ENCODE measurements at places on chromosomes 3 and 15.

DNA sequence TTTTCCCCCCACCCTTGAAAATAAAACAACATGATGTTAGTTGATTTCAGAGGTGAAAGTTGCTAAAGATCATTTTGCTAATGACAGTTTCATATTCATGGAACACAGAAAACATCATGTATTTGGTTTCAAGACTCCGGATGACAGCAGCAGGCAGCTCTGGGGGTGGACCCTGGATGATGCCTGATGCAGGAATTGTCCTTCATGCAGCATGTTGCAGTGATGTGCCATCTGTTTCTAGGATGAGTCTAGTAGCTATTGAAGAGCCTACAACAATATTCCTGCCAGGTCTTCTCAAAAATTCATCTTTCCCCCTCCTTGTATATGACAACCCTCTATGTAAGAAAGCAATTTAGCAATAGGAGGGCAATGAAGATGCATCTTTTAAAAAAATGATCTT, 108.3 kb downstream of the SV2B start:
- DNase-seq = no peak

- peak; percentile 43 for DNase-seq
Observed at GRCh38 chr15:99076555-99077308, 28.1 kb upstream of the SYNM start.

DNA sequence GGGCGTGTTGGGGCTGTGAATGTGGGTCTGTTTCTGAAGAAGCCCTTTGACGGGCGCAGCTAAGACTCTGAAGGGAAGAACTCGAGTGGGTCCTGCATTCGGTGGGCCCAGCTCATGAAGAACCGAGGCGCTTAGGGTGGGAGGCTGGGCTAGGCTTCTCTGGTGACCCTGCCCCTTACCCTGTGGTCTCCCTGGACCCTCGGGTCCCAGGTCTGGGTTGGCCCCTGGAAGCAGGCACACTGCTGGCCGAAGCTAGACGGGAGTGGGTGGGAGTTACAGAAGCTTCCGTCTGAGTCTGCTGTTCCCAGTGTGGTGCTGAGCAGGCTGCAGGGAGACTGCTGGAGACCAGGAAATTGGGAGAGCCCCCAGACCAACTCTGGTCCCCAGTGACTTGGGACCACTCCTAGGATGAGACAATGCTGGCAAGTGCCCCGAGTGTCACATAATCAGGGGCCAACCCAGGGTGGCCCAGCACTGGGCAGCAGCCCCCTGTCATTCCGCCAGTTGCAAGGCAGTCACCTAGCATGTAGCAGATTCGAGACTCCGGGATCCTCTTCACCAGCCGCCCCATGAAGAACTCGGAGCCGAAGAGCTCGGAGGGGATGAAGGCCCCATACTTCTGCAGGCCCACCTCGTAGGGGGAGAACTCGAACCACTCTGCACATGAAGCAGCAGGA, 16.7 kb upstream of the EHD4 start:
- DNase-seq = no peak

DNA sequence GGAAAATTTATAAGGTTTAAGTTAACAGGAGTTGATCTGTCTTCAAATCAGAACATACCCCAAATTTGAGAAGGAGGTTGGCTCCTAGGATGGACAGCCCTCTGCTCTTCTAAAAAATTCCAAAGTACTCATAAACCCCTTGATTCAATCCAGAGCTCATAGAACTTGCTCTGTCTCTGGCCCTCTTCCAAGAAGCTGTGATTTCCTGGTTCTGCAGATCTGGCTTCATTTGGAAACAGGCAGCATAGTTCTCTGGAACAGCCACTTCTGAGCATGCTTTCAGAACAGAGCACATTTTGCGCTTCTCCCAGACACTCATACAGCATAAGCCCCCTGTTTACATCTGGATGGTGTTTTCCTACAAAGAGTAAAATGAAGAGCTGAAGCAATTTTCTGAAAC, 96.7 kb downstream of the KBTBD8 start:
- no peak for DNase-seq

- no peak for DNase-seq
Observed at GRCh38 chr3:81476692-81477091, 284.8 kb downstream of the GBE1 start.

GRCh38 chr3:49399461-49399860, 12.3 kb downstream of the RHOA start:
- no peak for DNase-seq

DNA sequence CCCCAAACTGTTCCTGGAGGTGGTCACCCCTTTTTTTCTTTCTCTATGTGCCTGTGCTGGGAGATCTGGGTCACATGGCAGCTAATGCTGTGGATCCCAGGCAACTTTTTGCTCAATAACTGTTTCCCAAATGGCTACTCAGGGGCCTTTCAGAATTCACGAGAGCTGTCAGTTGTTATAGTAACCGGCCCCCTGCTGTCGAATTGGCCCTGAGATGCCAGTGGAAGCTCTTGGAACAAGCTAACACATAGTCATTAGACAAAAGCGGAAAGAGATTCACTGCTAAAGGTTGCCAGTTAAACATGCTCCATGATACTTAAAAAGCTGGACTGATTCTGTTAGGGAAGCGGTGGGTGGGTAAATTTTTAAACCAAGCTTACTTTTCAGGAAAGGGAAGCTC, 144.1 kb downstream of the FEZF2 start:
- peak; percentile 23 for DNase-seq

DNA sequence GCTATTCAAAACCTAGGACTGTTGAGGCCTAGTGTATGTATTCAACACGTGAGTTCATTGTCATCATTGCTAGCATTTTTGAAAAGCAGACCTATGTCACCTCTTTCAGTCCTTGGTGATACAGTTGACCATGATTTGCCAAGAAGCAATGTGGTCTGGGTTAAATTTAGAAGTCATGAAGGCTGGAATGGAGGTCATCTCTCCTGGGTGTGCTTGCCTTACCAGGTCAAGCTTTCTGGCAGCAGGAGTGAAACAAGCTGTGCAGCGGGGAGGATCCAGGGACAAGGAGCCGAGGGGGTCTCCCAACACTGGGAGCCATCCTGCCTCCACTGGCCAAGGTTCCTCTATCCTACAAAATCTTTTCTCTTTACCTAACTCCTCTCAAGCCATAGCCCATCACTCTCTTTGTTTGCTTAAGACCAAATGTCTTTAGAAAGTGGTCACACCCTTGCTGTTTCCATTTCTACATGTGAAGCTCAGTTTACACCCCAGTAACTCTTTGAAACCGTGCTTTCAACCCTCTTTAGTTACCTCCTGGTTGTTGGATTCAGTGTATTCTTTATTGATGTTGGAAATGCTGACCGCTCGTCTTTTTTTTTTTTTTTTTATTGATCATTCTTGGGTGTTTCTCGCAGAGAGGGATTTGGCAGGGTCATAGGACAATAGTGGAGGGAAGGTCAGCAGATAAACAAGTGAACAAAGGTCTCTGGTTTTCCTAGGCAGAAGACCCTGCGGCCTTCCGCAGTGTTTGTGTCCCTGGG, 40.0 kb downstream of the SLC28A2 start:
- DNase-seq = no peak

DNA sequence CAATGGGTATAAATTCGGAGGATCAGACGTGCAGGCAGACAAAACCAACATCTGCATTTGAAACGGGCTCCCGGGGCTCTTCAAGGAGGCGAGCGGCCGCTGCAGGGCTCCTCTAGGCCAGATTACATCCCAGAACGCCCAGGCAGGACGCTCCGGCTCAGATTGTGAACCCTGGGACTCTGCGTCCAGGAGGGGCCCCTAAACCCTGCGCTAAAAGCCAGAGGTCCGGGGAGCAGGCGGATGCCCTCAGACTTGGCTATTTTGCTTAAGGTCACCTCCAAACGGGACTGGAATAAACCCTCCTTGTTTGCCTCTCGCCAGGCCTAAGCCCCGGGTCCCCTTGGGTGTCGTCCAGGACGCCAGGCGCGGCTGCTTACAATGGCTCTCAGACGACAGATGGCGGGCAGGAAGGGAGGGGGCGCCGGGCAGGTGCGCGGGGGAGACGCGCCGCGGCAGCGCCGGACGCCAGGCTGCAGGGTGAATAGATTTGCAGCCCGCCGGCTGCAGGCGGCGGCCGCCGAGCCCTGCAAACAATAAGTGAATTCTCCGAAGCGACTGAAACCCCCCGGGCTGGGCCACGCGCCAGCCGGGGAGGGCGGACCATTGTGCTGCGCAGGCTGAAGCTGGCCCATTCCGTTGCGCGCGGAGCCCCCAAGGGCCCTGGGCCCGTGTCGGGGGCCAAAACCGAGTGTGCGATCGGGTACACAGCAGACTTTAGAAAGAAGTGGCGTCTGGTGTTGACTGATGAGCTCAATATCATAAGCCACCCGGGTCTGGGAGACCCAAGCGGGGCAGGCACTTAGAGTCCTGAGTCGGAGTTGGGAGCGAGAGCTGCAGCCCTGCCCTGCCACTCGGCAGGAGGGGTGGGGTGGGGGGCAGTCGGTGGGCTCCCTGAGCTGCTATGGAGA, 32.3 kb upstream of the AMOTL2 start:
- DNase-seq = peak; percentile 73

Measured in nephron progenitor cell (in vitro differentiated cells).